ENCODE measurements at places on chromosomes 6 and 20. TPM values are rescaled to one million over a fixed set of nuclear protein-coding genes. Genes with fewer than 3 reads are reported as not detected.

GRCh38 chr6:37029249-37029971 is 24.0 kb downstream of the FGD2 start:
- DNase-seq: no peak

The TNFAIP3 gene
- polyA plus RNA-seq: 2.1 TPM

The GRM1 gene
- 0.44 TPM for polyA plus RNA-seq

The POFUT1 gene
- polyA plus RNA-seq: 20.6 TPM

Data from brain (organoid and tissue), 16 donors.